NCI-H2081 (cell line): ENCODE measurements at places on chromosomes 6 and 20.

GRCh38 chr20:30487947-30488926 lies 769.2 kb upstream of the DEFB115 start:
- no peak for DNase-seq

DNA sequence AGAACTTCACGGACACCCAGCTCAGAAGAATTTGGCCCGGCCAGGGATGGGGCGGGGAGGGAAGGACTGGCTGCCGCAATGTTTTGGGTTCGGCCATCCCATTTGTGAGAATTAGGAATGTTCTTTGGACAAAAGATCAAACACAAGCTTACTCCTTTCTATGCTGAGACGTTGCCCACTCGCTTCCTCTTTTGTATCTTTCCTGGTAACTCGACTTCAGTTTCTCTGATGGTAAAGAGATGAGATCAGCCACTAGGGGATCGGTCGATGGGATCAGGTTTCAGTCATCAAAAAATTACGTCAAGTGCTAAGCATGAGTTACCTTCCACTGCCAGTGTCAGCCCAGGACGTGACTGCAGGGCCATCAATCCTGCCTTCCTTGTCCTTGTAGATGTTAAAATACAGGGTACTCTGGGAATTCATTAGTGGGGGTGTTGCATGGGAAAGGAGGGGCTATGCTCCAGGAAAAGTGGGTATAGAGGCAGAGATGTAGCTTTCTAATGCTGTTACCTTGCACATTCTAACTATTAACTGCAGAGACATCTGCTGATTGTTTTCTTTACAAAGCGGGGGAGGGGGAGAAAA lies 190.2 kb downstream of the TSHZ2 start:
- no peak for DNase-seq

DNA sequence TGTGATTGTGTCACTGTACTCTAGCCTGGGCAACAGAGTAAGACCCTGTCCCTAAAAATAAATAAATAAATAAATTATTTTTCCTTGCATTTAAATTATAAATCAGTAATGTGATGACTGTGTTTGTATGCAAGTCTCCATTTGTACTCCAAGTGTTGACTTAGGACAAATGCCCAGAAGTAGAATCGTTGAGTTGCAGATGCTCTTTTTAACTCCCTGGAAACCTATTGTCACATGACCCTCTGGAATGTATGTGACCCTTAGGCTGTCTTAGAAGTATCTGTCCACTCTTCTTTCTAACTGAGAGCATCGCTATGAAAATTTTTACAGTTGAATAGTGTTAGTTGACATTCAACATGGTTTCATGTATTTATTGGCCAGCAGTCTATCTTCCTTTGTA lies 18.8 kb downstream of the OR2A4 start:
- DNase-seq: no peak

DNA sequence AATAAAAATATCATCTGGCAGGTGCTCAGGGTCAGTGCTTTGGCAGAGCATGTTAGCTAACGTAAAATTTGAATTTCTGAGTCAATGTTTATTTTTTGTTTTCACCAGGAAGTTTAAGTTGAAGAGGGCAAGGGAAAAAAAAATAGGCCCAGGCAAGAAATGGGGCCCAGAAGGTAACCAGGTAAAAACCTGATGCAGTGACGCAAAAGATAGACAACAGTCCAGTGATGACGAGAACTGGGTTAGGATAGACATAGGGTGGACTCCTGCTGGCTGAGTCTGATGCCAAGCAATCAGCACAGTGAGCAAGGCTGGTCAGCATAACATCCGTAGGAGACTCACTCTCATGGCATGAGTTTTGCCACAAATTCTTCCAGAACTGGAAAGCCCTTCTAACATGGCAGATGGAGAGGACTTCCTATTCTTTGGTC lies 42.2 kb downstream of the ZHX3 start:
- DNase-seq: no peak

DNA sequence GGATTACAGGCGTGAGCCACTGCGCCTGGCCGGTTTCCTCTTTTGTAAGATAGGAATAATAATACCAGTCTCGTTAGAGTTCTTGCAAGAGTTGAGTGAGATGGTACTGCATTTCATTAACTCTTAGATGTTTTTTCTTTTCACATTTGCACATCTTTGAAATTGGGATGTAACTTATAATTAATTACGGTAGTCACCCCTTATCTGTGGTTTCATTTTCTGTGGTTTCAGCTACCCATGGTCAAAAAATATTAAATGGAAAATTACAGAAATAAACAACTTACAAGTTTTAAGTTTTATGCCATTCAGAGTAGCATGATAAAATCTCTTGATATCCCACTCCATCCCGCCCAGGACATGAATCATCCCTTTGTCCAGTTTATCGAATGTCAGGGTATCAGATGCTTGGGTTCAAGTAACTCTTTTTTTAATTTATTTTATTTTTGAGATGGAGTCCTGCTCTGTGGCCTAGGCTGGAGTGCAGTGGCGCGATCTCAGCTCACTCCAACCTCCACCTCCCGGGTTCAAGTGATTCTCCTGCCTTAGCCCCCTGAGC lies 15.4 kb downstream of the PTK7 start:
- no peak for DNase-seq

DNA sequence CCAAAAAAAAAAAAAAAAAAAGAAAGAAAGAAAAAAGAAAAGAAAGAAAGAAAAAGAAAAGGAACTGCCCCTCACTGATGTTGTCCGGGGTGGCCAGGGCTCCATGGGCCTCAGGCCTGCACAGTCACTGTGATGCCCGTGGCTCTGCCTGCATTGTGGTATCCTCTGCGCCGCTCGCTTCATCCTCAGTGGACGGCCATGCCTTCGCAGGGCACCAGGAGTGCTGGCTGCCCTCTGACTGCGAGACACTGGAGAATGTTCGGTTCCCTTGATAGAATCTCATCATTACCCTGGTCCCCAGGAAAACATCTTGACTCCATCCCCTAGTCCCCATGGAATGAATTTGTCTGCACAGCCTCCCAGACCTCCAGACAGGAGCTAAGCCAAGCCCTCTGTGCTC lies 61.7 kb downstream of the TMEM242 start:
- no peak for DNase-seq

DNA sequence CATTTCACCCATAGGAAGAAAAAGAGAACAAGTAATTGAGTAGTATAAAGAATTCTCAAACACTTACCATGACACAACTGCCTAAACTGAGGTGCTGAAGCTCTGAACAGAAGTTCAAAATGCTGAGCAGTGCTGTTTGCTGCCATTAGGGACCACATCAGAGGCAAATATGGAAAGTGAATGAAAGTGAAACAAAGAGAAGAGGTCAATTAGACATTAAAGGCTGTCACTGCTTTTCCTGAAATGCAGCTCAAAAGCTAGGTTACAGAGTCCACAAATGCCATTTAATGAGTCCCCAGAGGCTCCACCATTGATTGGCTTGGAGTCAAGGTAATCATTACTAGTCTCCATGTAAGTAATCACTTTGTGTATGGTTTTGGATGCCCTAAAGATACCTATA lies 46.1 kb downstream of the POU3F2 start:
- peak; percentile 13 for DNase-seq

GRCh38 chr20:35174458-35175216 lies 2.8 kb downstream of the PROCR start:
- no peak for DNase-seq

DNA sequence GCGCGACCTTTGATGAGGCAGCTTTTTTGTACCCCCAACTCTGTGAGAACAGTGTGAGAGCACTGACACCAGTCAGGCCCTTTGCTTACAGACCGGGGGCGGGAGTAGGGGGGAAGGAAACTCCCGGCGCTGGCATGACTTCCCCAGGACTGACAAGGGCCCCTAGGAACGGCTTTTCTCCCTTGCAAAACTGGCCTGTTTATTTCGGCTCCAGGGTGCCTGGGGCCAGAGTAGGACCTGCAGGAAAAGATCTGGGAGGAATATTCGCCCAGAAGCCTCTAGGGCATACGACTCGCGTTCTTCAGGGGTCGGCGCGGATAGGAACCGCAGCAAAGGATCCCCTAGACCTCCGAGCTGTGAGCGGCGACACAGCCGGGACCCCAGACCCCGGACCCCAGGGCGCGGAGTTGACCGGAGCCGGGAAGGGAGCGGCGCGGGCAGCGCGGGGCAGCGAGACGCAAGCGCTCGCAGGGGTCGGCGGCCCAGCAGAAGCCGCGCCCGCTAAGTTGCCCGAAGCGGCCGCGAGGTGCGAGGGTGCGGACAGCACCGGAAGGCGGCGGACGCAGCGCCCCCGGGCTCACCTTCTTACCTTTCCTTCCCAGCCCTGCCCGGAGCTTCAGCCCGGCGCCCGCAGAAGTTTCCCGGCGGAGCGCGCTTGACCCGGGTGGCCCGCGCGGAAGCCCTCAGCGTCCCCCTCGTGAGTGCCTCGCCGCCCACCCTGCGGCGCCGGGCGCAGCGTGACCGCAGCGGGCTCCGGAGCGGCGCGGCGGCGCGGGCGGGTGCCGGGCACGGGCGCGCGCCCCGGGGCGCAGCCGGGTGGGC lies at the start of gene POPDC3:
Gene POPDC3 (minus strand): TSS at position 771 of the 822 bp plus-strand sequence. CDS start 18,105 bp downstream, outside the sequence.
- DNase-seq: peak; percentile 29

DNA sequence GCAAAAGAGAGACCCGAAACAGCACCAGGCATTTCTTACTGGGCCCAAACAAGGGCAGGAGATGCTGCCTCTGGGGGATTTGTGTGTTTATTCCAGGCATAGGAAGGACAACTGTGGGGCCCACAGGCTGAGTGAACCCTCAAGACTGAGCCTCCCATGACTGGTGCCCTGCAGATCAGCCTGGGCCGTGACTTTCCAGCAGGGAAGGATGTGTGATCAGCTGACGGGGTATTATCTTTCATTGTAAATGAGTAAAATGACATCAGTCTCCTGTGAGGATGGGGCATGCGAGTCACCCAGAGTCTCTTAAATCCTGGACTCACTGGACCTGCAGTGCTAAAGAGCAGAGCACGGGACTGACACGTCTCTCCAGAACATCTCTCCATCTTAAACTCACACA lies 3.9 kb upstream of the TEAD3 start:
- no peak for DNase-seq
